Chondrocyte (in vitro differentiated cells): ENCODE measurements at places on chromosomes 6 and 20. TPM values are rescaled to one million over a fixed set of nuclear protein-coding genes. Genes with fewer than 3 reads are reported as not detected.

Gene HLA-F
- 5.1 to 6.6 TPM (median 6.4 TPM) in 3 replicates for total RNA-seq

- no peak for DNase-seq
Observed at GRCh38 chr20:53488775-53489272, 104.8 kb downstream of the ZNF217 start.

DNA sequence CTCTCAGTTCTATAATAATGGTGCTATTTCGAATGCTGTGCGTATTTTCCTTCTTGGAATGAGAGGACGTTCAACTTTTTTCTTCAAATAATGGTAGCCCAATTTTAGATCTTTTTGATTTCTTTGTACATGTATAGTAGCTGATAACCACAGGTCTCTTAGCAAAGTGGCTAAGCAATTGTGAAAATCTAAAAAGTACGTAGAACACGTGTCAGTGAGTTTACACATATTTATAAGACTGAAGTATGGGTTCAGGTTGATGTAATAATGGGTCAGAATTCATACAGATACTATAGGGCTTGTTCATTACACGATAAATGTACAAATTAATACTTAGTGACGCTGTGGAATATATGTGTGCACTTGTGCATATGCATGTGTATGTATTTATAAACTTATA lies 1.3 kb downstream of the SMIM13 start:
- DNase-seq, result no peak

DNA sequence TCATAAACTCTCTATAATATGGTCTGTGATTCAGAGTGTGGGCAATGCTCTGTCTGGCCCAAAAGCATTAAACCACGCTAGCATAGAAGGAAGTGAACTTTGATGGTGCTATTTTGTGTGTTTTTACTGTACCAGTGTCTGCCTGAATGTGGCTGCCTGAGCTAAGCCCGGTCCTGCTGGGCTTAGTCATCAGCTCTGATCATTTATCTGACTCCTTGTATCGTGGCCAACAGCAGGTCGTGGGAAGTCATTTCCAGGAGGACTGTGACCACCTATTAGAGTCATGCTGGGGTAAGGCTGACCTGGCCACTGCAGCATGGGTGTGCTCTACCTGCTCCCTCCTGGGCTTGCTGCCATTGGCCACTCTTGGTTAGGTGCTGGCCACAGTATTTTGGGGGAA lies 239.1 kb upstream of the CEP162 start:
- DNase-seq, result no peak

Gene ADGRG6
- total RNA-seq, result 1.7 to 2.5 TPM (median 2.5 TPM) in 3 replicates

GRCh38 chr20:60486937-60487336 lies 528.7 kb downstream of the CDH26 start:
- no peak for DNase-seq

DNA sequence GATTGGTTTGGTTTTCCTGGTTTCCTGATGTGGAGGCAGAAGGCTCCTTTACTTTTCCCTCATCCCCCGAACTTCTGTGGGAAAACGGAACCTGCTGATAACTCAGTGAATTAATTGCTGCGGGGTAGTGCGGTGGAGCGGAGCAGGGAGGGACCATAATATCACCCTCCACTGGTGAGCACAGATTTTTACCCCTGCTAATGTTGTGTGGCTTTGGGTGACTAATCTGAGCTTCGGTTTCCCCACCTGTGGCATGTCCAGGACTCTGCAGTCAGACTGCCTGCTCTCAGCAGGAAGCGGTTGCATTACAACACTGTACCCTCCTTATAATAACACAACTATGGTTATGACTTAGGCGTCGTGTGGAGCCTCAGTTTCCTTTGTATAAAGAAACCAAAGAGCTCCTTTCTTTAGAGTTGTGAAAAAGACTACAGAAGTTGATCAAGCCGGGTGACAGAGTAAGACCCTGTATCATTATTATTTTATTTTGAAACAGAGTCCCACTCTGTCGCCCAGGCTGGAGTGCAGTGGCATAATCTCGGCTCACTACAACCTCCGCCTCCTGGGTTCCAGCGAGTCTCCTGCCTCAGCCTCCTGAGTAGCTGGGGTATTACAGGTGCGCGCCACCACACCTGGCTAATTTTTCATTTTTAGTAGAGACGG lies 2.2 kb upstream of the ID1 start:
- no peak for DNase-seq

Gene CALHM6
- total RNA-seq, result 1.9 to 3.6 TPM (median 2.7 TPM) in 3 replicates

DNA sequence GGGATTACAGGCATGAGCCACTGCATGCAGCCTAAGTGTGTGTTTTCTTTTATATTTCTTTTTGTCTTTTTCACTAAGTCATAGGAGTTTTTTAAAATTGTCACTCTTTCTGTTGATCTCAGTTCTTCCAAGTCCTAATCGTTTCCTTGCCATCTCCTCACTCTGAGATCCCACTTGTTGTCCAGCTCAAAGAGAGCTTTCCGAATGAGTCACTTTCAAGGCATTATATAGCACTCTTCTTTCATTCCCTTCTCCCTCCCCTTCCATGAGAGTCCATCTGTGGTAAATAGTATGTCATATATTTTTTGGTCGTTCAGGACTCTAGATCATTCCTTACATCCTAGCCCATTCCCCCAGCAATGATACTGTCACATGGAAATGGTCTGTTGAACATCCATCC lies 4.3 kb downstream of the VAPB start:
- no peak for DNase-seq

DNA sequence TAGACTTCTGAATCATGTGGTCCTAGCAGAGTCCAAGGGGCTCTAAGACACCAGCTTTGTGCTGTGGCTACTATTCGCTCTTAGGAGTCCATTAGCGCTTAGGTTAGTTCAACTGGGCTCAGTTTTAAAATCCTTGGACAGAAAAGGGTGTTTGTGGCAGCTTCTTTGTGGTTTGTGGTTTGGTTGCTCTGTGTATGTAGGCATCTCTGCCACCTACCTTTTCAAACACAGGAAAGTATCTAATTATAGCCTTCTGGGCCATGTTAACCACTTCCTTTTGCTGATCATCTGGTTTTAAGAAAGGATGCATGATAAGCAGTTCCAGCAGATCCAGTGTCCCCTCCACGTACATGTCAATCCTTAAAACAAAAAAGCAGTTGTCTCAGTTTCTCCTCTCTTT lies 10.8 kb downstream of the GSTA4 start:
- no peak for DNase-seq

- no peak for DNase-seq
Observed at GRCh38 chr6:168152980-168153379, 74.0 kb upstream of the FRMD1 start.

Gene SRMS
- total RNA-seq, result not detected in 3 replicates

Gene DEF6
- 0.82 to 1.1 TPM (median 0.82 TPM) in 3 replicates for total RNA-seq

DNA sequence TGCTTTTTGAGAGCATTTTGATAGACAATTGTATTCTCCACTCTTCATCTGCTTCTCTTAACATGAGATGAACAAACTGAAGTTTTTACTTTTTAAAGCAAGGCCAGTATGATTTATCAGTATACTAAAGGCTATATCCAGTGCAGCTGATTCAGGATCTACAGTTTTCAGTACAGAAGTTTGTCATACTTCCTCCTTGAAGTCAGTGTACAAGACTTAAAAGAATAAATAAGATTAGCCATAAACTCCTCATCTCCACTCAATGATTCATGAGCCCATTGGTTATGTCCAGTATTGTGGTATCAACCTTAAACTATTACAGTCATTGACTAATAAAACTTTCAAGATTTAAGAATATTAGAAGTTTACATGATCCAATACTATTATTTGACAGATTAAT lies 374.8 kb upstream of the EPHA7 start:
- no peak for DNase-seq

Gene BNIP5
- not detected in 3 replicates for total RNA-seq

Gene PNISR
- 49.3 to 69.5 TPM (median 53.5 TPM) in 3 replicates for total RNA-seq
